ENCODE measurements at places on chromosomes 12 and 14. TPM values are rescaled to one million over a fixed set of nuclear protein-coding genes. Genes with fewer than 3 reads are reported as not detected.

DNA sequence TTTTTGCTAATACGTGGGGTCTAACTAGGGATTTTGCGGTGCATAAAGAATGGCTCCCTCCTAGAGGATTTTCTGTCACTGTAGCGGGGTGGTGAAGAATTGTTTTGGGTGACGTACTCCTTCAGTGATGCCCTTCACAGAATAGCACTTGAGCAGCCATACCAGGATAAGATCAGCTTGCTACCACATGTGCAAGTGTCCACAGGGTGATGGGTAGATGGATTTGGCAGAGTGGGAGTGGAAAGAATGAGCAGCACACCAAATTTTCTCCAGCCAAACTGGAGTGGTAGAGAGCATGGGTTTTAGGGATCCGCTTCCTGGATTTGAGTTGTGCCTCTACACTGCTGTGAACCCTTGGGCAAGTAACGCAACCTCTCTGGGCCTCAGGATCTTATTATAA is 2.3 kb downstream of the TCP11L2 start:
- H3K4me3 ChIP-seq, result peak overlapping the region; percentile 97
- DNase-seq, result no peak
- H3K27ac ChIP-seq, result peak overlapping the region; percentile 98
- H3K27me3 ChIP-seq, result no peaks in the 10 kb centered on the region
- H3K36me3 ChIP-seq, result peaks cover 12% of the 10 kb centered on the region

DNA sequence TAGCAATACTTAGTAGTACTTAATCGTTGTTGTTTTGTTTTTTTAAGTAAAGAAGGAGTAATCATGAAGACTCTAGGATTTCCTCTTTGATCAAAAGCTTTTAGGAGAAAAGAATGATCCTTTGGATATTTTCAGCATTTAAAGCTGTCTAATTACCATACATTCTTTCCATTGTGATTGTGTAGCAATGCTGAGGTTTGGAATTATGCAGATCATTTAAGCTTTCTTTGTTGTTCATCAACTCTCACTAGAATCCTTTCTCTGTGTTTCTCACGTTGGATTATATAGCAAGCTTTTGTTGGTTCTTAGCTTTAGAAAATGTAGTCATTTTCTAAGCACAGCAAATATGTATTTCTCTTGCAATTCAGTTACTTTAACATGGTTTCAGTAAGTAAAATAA is 25.8 kb downstream of the CCDC91 start:
- DNase-seq, result no peak
- no peak overlapping the region for H3K4me3 ChIP-seq
- H3K4me1 ChIP-seq, result peaks cover 15% of the 10 kb centered on the region

DNA sequence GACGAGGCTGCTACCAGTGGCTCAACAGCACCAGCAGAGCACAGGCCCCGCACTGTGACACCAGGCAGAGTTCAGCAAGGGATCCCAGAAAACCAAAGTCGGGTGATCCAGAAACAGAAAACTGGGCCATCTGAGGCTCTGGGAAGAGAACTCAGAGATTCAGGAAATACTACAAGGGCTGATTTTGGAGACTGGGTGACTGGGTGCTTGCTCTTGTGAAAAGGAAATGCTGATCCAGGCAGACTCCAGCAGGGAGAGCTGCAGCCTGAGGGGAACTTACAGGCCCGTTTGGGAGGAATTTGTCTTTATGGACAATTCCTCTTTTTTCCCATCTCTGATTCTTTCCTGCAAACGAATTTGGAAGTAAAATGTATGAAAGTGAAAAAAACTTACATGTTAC is 28.2 kb downstream of the FOXN3 start:
- H3K4me1 ChIP-seq, result peaks cover 27% of the 10 kb centered on the region
- no peaks in the 10 kb centered on the region for H3K27me3 ChIP-seq
- no peak overlapping the region for H3K4me3 ChIP-seq
- peak overlapping the region; percentile 57 for H3K27ac ChIP-seq
- no peak for DNase-seq

DNA sequence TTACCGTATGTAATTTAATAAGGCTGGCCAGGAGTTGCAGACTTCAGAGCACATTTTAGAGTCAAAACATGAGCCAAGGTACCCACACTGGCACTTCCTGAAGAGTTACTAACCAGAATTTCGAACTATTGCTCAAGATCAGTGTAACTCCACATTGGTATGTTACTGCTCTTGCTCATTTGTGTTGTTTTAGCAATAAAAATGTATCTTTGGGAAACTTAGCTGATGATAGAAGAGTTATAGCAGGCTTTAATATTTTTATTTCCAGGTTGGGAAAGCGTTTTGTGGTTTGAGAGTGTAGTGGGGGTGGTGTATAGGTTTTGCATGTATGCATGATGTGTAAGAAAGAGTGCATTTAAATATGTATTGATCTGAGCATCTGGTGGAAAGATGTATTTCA is 96.6 kb downstream of the SCN8A start:
- no peak overlapping the region for H3K27ac ChIP-seq
- H3K36me3 ChIP-seq, result peaks cover 2% of the 10 kb centered on the region
- peaks cover 39% of the 10 kb centered on the region for H3K27me3 ChIP-seq
- no peak for DNase-seq

GRCh38 chr14:101108579-101109346 is 205.2 kb upstream of the RTL1 start:
- no peak overlapping the region for H3K4me3 ChIP-seq
- DNase-seq, result no peak
- no peak overlapping the region for H3K27ac ChIP-seq
- H3K4me1 ChIP-seq, result no peaks in the 10 kb centered on the region
- peaks cover 8% of the 10 kb centered on the region for H3K27me3 ChIP-seq
- H3K36me3 ChIP-seq, result no peaks in the 10 kb centered on the region

DNA sequence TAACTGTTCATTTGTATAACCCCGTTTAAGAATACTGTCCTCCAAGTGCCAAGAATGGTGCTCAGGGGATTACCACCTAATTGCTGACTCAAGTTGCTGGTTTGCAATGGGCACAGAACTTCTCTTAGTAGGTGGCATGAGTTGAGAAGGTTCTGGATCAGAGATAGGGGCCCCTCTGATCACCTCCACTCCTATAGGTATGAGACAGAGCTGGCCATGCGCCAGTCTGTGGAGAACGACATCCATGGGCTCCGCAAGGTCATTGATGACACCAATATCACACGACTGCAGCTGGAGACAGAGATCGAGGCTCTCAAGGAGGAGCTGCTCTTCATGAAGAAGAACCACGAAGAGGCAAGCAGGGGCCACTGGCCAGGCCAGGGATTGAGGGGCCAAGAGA is 1.6 kb downstream of the KRT18 start:
- H3K4me3 ChIP-seq, result no peak overlapping the region
- no peak for DNase-seq
- peaks cover 10% of the 10 kb centered on the region for H3K4me1 ChIP-seq
- H3K36me3 ChIP-seq, result peaks cover 1% of the 10 kb centered on the region
- no peak overlapping the region for H3K27ac ChIP-seq

GRCh38 chr12:3950714-3951320 is 77.6 kb upstream of the PARP11 start:
- H3K36me3 ChIP-seq, result peaks cover 7% of the 10 kb centered on the region
- peak overlapping the region; percentile 94 for H3K27ac ChIP-seq
- H3K4me1 ChIP-seq, result peaks cover 42% of the 10 kb centered on the region

Gene POTEM
- total RNA-seq, result not detected
